Right ventricle myocardium inferior (tissue), 1 donor: ENCODE measurements at places on chromosomes 5 and 9. TPM values are rescaled to one million over a fixed set of nuclear protein-coding genes. Genes with fewer than 3 reads are reported as not detected.

DNA sequence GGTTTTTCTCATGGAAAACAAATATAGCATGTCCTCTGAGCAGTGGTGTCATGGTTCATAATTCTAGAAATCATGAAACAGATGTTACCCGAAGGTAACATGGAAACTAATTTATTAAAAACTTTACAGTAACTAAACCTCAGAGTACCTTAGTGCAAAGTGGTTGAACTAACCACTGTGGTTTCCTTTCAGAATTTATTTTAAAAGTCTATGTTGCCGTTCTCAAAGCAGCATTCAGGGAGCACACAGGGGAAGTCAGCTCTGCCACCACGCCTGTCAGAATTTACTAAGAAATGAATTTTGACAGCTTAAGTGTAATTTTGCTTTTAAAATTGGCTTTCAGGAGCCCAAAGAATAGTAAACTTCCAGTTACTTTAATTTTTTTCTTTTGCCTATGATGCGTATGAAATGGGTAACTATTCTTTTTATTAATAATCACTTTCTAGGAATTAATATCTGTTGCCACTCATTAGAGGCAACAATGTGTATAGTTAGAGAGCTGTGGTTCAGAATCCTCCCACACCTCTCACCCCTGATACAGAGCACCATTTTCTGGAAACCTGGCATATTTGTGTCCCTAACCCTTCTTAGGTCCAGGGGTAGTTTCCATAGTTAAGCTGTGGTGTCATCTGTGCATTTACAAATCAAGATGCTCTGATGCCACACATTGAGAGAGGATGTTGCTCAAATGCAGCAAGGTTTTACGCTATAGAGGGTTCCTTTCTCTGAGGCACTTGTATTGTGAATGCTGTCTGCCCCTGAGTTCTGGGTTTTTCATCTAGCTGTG is 202.6 kb downstream of the ZSWIM6 start:
- no peak for DNase-seq

- no peak for DNase-seq
Measured at GRCh38 chr5:132110930-132111329, 37.3 kb downstream of the CSF2 start.

DNA sequence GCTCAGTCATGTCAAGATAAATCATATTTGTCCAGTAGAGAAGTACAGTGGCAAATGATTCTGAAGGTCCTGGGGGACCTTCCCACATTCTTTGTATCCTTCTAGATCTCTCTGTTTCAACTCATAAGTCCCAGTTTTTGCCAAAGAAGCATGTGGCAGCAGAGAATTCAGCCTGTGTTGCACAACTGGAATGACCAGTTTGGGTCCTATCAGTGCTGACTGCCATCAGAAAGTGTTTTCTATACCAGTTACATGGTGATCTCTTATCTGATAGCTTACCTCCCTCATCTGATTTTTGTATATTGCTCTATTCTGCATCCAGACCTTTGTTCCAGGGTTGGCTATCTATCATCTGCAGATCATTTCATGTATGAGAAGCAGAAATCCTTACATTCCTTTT is 21.7 kb downstream of the GM2A start:
- no peak for DNase-seq

DNA sequence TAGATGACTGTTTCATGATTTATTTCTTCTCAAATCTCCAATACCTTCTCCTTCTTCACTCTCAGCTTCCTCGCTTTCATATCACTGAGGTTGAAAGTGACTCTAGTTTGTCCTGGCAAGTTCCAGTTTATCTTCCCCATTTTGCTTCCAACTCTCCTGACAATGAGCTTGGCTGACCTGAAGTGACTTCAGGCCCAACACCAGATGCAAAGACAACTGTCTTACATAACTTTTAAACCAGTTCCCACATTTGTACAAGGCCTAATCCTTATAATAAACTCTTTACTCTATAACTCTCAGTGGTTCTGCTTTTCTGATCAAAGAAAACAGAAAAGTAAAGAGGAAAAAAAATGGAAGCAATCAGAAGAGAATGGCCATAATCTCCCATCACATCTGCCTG is 22.0 kb downstream of the GNG10 start:
- no peak for DNase-seq

DNA sequence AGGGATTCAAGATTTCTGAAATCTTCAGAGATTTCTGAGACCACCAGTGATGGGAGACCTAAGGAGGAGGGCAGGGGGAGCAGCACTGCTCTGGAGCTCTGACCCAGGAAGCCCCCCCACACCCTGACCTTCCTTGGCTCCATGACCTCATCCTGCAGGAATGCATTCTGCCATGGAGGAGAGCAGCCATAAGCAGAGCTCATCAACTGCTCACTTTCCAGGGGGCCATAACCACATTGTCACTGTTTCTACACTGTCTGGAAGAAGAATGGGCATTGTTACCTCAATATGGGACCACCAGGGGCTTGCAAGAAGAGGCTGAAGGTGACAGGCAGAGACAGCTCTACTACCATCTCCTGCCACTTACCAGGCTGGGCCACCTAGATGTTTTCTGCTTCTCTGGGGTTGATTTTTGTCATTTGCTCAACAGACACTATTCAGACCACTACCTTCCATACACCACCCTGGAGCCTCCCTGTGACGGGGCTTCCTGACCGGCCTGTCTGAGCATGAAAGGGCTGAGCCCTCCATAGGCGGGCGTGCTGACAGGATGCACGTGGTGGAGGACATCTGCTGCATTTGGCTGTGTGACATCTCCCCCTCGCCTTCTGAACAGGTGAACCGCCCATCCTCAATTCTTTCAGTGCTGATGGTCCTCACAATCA is 2.3 kb upstream of the TSC1 start:
- no peak for DNase-seq

DNA sequence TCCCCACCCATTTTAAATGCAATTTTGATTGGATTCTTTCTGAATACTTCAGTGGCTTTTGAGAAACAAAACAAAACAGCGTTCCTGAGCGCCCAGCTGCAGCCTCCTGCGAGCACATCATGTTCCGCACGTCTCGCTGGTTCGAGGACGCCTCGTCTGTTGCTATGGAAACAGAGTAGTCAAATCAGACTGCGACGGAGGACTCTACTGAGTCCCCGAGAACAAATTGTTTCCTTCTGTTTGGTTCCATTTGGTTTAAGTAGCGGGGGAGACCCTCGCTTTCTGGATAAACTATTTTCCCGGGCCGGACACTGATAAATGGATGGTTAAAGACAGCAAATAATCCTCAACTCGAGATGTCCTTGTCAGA is 69.0 kb downstream of the SLC28A3 start:
- DNase-seq, result peak; percentile 74

DNA sequence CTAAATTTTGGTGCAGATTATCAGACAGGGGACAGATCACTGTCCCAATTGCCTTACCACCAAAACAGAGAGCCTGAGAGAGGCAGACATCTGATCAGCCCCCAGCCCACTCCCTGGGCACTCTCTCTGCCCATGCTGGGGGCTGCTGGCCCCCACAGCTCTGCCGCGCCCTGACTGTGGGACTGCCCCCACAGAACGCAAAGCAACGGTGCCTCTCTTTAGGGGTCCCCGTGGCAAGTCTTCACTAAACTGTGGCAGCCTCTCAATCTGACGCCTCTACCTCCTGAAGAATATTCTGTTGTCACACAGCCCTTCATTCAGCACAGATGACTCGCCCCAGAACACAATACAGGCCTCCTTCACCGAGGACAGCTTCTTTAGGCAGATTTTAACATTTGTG is 197.4 kb downstream of the ERCC6L2 start:
- DNase-seq, result no peak

DNA sequence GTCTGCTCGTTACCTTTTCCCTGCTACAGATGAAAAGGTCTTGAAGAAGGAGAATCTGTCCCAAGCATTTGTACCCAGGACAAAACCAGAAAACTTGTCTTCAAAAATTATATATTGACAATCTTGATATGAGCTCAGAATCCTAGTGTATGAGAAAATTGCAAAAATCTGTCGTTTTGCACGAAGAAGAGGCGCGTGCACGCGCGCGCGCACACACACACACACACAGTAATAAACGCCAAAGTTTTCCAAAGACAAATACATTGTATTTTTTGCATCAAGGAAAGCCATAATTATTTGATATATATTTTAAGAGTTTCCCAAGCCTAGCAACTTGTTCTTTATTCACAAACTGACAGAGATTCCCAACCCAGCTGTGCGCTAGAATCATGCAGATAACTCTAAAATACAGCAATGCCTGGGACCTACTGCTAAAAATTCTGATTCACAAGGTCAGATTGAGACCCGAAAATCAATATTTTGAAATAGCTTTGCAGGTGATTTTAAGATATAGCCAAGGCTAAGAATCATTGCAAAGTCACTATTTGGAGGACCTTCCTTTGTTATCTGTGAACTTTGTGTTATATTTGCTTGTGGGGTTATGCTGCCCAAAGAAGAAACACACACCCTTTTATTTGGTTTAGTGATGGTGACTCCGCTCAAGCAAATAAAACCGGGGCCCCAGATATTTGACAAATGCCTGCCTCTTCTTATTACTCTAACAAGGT is 1287.7 kb upstream of the CDH6 start:
- DNase-seq, result no peak

DNA sequence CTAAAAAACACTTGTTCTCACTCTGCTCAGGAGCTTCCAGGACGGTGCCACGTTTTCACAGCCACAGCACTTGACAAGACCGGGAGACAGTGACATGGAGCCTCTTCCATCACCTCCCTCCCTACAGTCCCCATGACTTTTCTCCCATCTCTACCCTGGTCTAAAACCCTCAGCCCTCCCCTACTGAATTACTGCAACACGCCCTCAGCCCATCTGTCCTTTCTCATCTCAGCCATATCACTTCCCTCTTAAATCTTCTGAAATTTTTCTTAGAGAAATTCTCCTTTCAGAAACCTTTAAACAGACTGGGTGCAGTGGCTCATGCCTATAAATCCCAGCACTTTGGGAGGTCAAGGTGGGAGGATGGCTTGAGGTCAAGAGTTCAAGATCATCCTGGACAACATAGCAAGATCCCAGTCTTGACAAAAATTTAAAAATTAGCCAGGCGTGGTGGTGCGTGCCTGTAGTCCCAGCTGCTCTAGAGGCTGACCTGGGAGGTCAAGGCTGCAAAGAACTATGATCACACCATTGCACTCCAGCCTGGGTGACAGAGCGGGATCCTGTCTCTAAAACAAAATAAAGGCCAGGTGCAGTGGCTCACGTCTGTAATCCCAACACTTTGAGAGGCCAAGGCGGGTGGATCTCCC is 125.8 kb downstream of the MYO10 start:
- DNase-seq, result no peak

DNA sequence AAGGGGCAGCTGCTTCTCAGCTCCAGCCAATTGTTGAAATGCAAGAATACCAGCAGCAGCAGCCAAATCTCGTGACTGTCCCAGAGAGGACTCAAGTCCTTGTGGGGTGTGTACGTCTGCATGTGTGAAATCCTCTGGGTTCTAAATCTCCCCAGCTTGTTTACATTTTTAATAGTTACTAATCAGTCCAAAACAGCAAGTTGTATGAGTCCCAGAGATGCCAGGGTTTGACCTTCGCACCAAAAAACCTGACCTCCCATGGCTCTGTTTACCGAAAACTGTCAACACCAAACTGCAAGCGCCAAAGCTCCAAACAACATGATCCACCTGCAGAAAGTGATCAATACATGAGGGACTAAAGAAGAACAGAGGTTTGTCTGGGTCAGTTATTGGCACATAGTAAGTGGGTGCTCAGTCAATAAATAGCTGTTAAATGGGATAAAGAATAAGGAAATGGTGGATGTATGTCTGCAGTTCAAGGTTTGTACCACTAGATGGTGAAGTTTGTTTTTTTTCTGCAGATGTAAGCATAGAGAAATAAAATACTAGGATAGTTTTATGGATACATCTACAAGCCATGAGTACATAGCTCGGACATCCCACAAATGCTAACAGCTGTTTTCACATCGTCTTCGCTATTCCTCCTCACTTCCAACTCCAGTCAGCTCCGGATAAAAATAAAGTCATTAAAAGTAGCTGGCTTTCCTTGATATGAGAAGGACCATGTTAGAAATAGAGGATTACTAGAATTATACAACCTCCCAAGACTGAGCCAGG is 85.3 kb upstream of the ADRB2 start:
- DNase-seq, result no peak

- DNase-seq, result no peak
Measured at GRCh38 chr9:126331964-126332748, 5.5 kb downstream of the MVB12B start.

GRCh38 chr5:150556859-150557508 is 49.1 kb downstream of the NDST1 start:
- peak; percentile 31 for DNase-seq

DNA sequence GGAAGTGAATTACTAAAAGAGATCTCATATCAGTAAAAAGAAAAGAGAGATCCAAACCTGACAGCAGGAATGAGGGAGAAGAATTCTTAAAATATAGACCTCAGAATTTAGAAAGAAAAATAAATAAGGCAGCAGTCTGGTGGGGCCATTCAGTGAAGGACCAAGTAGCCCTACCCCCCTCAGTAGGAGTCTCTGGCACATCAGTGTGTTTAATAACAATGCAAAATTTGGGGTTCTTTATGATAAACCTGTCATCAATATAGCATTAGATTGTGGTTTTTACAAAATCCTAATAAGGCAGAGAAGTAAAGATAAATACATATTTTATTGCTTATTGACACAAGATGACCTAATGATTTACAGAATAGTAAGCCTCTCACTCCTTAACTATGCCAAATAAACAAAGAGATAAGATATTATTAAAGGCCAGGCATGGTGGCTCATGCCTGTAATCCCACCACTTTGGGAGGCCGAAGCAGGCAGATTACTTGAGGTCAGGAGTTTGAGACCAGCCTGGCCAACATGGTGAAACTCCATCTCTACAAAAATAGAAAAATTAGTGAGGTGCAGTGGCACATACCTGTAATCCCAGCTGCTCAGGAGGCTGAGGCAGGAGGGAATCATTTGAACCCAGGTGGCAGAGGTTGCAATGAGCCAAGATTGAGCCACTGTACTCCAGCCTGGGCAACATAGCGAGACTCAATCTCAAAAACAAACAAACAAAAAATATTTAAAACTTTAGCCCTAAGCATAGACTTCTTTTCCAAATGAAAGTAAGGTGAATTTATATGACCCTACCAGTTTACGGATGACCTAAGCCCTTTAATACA is 108.6 kb downstream of the BASP1 start:
- DNase-seq, result no peak

- no peak for DNase-seq
Measured at GRCh38 chr5:19534751-19535150, 453.2 kb downstream of the CDH18 start.

Gene TSSK1B
- not detected for total RNA-seq

Gene PRR16
- total RNA-seq, result 12.7 TPM

Gene GEMIN5
- 13.0 TPM for total RNA-seq

Gene GPSM1
- 48.6 TPM for total RNA-seq

Gene IFNA13
- not detected for total RNA-seq

Gene ATP6V1G1
- 58.0 TPM for total RNA-seq

Gene PCDHGA6
- total RNA-seq, result 6.0 TPM

Gene RASGRF2
- total RNA-seq, result 5.9 TPM

Gene AIF1L
- 22.2 TPM for total RNA-seq

Gene CCL21
- 12.4 TPM for total RNA-seq

Gene ARHGEF39
- total RNA-seq, result 0.22 TPM
